ENCODE measurements at places on chromosomes 2 and 18.

GRCh38 chr18:22836932-22837331 lies 96.2 kb upstream of the RBBP8 start:
- no peak for DNase-seq

- peak; percentile 54 for DNase-seq
Observed at GRCh38 chr18:55419947-55420664, 167.9 kb downstream of the TCF4 start.

DNA sequence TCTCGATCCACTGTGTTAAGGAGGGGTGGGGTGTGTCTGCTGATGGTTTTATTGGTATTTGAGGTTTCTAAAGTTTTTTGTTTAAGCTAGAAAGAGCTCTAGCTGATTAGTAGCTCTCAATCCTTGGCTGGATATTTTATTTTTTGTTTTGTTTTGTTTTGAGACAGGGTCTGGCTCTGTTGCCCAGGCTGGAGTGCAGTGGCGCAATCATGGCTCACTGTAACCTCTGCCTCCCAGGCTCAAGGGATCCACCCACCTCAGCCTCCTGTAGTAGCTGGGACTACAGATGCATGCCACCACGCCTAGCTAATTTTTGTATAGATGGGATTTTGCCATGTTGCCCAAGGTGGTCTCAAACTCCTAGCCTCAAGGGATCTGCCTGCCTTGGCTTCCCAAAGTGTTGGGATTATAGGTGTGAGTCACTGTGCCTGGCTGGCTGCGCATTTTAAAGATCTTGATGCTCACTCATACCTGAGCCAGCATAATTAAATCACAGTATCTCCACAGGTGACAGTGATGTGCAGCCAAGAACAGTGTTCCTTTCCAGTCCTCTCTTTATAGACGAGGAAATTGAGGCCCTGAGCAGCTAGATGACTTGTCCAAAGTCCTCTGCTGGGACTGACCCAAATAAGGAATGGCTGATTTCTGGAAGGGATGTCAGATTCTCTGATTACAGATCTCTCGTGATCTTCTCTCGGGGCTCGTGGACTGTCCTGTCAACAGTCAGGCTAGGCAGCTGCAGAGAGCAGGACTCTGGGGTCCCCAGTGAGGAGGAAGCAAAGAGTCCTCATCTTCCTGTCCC lies 44.5 kb downstream of the SPTBN1 start:
- DNase-seq: no peak

DNA sequence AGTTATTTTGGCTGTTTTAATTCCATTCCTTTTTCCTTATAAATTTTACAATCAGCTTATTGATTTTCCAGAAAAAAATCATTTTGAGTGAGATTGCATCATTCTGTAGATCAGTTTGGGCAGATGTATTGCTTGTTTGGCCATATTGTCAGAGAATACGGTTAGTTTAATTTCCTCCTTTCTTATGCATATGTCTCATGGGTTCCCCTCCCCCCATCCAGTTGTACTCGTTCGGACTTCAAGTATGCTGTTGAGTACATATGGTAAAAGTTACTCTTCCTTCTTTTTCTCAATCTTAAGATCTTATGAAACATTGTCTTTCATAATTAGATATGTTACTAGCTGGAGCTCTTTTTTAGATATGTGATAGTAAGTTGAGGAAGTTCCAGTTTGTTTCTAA lies 131.2 kb upstream of the TTC27 start:
- DNase-seq: no peak

GRCh38 chr2:134401081-134401497 lies 147.2 kb downstream of the MGAT5 start:
- DNase-seq: no peak

DNA sequence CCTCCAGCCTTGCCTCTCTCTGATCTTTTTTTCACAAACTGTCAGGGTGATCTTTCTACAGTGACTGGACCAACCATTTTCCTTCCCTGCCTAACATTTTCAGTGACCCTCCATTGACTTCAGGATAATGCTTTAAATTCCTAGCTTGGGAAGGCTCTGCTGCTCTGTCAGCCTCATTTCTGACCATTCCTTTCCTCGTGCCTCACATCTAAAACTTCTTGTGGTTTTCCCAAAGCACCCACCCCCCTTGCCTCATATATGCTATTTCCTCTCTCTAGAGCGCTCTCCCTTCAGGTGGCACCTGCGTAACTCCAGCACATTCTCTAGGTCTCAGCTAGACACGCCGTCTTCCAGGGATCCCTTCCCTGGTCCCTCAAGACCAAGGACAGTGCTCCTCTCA lies 37.2 kb downstream of the DRC1 start:
- peak; percentile 16 for DNase-seq

- DNase-seq: no peak
Observed at GRCh38 chr2:101040761-101041160, 38.7 kb downstream of the RPL31 start.

DNA sequence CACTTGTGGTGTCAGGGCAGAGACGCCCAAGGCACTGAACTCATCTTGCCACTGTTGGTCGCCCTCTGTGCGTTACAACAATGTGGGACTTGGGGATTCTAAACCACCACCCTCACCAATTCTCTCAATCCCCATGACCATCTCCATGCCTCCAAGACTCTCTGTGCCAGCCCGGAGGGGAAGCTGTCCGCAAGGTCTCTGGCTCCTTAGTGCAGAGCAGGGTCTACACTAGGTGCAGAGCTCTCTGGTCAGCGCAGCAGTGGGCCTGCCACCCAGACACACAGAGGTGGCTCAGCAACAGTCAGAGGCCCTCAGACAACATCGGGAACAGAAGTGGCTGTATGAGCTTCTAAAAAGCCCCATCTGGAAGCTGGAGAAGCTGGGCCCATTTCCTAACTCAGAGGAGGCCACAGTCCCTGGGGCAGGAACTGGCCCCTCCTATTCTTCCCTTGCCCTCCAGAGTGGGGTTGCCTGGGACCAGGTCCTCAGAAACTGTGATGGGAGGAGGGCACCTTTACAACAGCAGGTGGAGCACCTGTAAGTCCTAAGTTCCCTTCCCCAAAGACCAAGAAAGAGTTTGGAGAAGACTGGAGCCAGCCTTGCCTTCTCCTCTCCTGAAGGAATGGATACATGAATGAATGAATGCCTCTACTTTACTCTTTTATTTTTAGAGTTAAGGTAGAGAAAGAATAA lies 37.7 kb downstream of the SERTAD2 start:
- no peak for DNase-seq

- DNase-seq: no peak
Observed at GRCh38 chr2:23684395-23685176, 242.3 kb downstream of the ATAD2B start.

DNA sequence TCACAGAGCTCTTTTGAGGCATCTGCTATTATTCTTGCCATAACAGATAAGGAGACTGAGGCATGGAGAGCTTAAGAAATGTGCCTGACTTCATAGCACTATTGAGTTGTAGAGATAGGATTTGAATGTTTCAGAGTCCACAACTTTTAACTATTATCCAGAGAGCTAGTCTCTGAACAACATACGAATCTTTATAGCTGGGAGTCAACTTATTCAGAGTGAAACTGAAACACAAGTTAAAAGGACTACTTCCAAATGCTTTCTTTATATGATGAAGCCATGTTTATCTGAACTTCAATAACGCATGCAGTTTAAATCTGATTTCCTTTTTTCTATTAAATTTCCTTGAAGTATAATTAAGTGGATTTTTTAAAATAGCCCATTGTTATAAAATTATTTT lies 268.8 kb downstream of the IKZF2 start:
- no peak for DNase-seq

DNA sequence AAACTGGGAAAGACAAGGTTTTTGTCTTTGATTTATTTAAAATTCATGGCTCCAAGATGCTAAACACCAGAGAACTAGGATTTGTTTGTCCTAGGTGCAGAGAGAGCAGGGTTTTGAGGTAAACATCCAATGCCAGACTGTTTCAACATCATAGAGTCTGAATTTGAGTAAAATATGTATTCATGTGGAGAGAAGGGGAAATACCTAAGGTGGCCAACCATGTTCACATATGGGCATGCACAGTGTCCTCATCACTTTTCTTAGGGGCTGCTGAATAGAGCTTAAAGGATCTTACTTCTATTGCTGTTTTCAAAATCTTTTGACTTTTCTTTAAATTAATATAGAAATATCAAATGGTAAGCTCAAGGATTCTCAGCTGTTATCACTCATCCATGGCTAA lies 287.0 kb upstream of the CCDC68 start:
- DNase-seq: no peak

DNA sequence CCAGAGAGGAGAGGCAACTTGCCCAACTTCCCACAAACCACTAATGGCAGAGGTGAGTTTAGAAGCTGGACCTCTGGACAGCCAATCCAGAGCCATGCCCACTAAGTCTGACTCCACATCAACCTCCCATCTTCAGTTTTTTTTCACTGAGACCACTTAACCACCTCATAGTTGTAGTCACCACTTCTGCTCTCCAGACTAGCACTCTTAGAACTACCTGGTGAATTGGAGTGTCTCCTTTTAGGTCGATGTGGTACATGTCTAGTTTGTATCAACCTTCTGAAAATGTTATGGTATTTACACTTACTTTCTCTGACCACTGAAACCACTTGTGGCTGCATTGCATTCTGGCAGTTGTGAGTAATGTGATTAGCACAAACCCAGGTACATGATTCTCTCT lies 743.6 kb upstream of the FANCL start:
- DNase-seq: no peak

GRCh38 chr18:38571651-38572050 lies 1006.1 kb upstream of the CELF4 start:
- DNase-seq: no peak

GRCh38 chr2:227365833-227366232 lies 13.3 kb downstream of the TM4SF20 start:
- no peak for DNase-seq

DNA sequence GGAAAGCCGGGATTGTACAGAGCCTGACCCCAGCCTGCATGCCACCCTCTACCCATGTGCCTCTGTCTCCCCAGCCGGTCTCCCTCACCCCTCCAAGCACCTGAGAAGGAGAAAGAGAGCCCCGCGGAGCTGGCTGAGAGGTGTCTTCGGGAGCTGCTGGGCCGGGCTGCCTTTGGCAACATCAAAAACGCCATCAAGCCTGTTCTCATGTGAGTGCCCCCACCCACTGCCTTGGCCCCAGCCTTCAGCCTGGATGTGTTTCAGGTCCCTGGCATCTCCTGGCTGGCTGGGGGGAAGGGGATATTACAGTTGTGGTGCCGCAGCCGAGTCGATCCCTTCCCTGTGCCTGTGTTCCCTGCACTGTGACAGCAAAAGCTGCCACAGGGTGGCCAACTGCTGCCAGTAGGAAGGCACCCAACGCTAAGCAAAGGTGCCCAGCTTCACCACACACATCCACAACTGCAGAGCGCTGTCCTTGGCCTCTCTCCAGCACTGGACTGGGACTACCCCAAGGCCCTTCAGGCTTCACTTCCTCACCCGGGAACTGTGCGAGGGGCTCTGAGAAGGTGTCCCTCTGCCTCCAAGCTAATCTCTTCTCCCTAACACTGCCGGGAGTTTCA lies 38.4 kb downstream of the POMC start:
- no peak for DNase-seq

DNA sequence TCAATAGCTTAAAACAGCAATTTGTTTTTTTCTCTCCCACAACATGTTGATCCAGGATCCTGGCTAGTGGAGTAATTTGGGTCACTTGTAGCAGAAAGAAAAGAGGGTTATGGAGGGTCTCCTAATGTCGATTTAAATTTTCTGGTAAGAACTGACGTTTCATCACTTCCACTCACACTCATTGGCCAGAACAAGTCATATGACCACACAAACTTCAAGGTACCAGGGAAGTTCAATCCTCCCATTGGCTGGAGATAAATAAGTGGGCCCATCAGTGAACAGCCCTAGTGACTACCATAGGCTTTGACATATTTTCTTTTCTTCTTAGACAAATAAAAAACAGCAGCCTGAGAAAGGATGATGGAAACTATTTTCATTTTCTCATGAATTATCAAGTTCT lies 8.3 kb upstream of the TMEM131 start:
- no peak for DNase-seq

GRCh38 chr2:108633409-108633808 lies 85.9 kb upstream of the RANBP2 start:
- no peak for DNase-seq

GRCh38 chr2:41949091-41949882 lies 98.5 kb upstream of the PKDCC start:
- no peak for DNase-seq

- no peak for DNase-seq
Observed at GRCh38 chr2:74572178-74572925, 17.8 kb downstream of the DOK1 start.

GRCh38 chr18:7726522-7726921 lies 159.4 kb downstream of the PTPRM start:
- DNase-seq: no peak

DNA sequence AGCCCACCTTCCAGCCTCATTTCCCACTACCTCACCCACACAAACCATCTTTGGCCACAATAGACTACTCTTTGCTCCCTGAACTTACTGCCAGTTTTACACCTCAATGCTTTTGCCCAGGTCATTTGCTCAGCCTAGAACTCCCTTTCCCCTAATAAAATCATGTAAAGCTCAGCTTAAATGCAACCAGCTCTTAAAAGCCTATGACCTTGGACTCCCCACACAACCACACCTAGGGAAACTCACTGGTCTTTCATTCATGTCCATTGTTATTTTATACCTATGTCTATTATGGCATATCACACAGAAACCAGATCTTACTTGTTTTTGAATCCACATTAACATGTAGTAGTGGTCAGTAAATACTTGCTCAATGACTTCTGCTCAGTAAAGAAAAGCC lies 14.5 kb upstream of the XDH start:
- DNase-seq: no peak

DNA sequence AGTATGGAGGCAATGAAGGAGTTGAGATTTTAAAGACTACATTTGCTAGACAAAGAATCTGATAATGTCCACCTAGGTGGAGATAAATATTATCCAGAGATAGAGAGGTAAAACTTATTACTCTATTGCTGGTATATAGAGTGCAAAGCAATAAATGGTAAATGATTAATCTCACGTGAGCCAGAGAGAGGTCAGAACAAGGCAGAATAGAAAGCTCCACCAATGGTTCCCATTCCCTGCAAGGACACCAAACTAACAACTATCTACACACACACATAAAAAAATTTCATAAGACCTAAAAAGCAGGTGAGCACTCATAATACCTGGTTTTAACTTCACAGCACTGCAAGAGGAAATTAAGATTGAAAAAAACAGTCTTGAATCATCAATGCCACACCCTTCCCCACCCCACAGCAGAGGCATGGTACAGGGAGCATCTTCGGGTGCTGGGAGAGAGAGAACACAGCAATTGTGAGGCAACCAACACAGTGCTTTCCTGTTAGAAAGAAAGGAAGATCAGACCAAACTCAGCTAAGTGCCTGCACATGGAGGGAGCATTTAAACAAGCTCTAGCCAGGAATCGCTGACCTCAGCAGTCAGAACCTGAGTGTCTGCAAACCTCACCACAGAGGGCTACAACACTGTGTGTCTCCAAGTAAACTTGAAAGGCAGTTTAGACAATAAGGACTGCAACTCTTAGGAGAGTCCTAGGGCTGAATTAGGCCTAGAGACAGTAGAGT lies 1432.6 kb upstream of the TMEFF2 start:
- DNase-seq: no peak

- no peak for DNase-seq
Observed at GRCh38 chr2:974054-974453, 23.4 kb downstream of the SNTG2 start.

- no peak for DNase-seq
Observed at GRCh38 chr18:62324917-62325805, at the start of gene TNFRSF11A. TSS of gene TNFRSF11A (plus strand) at chr18:62325310. CDS start at chr18:62325353, 43 bp downstream.
